ENCODE measurements at places on chromosomes 2 and 18.

DNA sequence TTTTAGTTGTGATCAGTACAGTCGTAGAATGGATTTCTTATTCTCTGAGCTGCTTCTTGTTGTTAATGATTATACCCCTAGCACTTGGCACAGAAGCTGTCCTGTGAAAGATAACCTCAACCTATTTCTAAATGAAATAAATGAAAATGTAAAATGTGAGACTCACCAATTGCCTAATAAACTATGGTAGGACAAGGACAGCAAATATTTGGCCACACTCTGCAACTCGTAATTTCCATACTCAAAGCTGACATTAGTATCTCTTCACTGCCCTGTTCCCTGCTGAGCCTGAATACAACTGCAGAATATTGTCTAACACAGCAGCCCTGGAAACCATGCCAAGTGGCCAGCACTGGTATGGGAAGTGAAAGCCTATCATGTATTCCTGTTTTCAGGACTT is 34.5 kb downstream of the TMEM182 start:
- DNase-seq, result no peak

- no peak for DNase-seq
Measured at GRCh38 chr2:102016399-102016955, 24.7 kb downstream of the IL1R2 start.

DNA sequence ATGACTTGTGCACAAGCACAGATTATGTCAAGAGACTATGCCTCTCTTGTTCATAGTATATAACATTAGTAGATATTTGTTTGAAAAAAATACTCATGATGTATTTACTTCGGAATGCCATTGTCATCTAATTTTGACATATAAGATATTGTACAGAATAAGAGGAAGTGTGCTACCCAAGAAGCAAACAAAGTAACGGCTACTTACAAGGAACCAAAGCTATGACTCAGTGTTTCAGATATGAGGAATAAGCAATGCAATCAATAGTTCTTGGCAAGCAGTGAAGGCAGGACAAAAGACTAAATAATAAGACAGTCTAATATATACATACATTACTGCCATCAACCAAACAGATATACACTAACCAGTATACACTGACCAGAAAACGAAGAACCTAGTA is 256.3 kb downstream of the CCDC178 start:
- no peak for DNase-seq

- DNase-seq, result no peak
Measured at GRCh38 chr18:2797951-2798350, 48.9 kb upstream of the EMILIN2 start.

DNA sequence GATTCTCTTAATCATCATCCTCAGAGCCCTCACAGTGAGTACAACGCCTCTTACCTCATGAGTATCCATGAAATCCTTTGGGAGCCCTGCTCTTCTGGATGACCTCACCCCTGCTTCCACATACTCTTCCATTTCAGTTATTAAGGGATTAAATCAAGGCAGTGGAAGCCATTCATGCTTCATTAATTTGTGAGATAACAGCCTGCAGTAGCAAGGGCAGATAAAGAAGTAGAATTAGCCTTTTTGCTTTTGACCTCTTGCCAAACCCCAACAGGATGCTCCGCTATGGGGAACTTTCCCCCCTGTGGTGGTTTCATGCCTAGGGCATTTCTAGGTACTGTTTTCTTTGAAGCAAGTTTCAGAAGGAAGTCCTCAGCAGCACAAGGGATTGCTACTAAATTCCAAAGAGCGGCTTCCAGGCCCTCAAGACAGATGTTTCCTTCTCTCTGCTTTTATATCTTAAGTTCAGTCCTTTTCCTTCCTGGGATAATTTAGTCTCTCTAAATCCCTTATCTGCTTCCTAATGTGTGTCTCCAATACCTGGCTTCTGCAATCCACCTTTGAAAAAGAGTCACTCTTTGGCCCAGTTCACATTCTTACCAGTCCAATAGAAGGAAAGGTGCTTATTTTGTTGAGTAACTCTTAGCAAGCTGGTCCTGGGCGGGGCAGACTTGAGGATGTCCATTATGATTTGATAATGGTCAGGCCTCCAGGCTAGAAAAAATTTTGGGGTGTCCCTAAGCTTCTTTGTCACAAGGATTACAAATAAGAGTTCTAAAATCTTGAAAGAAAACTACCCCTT is 76.9 kb downstream of the MYO1B start:
- DNase-seq, result no peak

DNA sequence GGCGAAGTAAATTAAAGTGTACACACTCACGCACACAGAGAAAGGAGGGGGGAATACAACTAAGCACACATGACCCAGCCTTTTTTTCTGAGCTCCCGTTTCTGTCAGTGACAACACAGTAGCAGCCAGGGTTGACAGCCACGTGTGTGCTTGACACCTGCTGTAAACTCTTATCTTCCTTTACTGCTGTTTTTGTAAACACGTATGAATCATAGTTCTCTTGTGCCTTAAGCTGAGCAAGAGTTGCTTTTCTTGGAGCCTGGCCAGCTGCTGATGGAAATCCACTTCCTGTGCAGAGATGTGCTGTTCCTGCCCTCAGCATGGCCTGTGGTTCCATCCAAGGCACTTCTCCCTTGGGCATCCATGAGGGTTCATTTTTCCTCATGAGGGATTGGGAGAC is 561.9 kb downstream of the GALR1 start:
- DNase-seq, result no peak

GRCh38 chr2:19488009-19488691 is 129.7 kb upstream of the OSR1 start:
- no peak for DNase-seq

- DNase-seq, result no peak
Measured at GRCh38 chr2:174561283-174561971, 36.2 kb downstream of the WIPF1 start.

GRCh38 chr2:235043762-235044500 is 92.1 kb downstream of the SH3BP4 start:
- no peak for DNase-seq

DNA sequence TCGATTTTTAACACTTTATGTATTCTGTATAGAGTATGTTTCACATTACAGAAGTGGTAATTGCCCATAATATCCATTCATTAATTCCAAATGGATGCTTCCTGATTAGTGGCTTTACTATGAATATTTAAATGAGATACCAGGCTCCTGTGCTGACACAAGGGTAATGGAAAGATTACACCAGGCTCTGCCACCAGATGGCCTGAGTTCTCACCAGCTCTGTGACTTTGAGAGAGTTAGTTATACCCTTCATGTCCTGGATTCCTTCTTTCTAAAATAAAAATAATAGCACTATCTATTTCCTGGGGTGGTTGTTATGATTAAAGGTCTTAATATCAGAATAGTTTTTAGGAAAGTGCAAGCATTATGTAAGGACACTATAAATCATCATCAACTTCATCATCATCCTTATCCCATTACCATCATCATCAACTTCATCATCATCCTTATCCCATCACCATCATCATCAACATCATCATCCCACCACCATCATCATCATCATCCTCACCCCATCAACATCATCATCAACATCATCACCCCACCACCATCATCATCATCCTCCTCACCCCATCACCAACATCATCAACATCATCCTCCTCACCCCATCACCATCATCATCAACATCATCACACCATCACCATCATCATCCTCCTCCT is 151.8 kb downstream of the DNER start:
- no peak for DNase-seq

DNA sequence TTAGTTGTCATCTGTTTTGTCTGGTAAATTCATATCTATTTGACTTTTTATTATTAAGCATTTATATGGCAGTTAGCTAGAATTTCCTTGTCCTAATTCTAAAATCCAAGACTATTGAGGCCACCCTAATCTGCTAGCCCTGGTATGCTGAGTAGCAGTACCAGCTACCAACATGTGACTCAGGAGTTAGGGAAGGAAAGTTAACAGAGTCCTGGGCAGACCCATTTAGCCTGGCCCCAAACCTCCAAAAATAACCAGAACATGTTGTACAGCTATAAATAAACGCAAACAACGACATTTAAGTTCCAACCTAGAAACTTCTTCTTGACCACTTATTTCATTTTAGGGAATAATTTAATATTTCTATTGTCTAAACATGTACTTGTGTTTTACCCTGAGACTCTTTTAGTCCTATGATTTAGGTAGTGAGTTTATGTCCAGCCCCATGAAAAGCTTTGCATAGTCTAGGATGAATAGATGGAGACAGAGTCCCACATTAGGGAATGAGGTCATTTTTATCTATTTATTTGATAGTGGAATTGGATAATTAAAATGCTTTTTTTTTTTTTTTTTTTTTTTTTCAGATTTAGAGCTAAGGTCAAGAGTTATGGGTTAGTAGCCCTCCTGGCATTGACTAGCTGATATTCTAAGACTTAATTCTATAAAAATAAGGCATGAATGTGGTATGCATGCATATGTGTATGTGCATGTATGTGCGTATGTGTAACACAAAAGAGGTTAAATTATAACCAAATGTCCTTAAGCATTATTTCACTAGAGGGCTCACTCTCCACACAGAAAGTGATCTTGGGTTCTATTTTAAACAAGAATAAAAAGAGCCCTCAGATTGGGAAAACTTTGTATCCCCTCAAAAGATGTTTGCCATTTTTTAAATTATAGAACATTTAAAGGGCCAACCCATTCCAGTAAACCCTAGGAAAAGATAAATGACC is 160.1 kb upstream of the MAPRE2 start:
- no peak for DNase-seq

- no peak for DNase-seq
Measured at GRCh38 chr2:172775319-172775718, 39.7 kb downstream of the RAPGEF4 start.

DNA sequence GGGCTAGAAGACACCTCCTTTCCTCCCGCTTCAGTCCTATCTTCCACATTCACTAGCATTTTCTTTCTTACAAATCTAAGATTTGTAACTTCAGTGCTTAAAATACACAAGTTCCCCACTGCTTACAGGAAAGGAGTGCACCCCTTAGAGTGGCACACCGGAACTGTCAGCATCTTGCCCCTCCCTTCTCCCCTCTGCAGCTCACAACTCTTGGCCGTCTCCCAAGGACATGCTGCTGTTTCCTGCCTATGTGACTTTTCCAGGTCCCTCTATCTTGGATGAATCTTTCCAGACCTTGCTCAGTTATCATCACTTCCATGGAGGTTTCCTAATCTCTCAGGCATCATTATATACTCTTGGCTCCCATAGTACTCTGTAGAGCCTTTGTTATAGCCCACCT is 334.8 kb downstream of the CELF4 start:
- no peak for DNase-seq

DNA sequence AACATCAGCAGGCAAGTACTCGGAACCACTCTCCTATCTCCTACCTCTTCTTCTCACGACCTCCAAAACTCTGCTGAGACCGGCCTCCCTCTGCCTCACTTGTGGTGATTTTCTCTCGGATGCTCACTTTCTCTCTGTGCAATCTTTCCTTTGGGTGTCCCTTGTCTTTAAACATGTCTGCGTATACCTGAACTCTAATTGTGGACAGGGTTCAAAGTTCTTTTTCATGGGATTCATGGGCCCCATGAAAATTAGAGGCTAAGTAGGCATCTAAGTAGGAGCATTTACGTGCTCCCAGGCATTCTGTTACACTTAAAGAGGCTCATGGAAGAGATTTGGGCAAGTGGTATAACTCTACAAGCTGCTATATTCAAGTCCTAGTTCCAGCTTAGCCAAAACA is 2.1 kb upstream of the PPP1CB start:
- DNase-seq, result no peak

DNA sequence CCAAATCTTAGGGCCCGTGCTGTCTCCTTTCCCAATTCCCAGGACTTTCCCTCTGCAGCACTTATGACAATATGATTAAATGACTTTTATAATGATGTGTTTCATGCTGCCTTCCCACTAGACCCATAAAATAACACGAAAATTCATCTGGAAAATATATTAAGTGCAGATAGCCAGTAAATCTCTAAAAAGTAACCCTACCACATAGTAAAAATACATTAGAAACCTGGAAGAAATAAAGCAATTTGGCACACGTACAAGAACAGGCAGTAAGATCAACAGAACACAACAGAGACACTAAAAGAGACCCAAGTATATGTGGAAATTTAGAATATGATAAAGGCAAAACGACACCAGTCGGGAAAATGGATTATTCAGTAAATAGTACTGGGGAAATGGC is 30.2 kb upstream of the POMC start:
- no peak for DNase-seq

DNA sequence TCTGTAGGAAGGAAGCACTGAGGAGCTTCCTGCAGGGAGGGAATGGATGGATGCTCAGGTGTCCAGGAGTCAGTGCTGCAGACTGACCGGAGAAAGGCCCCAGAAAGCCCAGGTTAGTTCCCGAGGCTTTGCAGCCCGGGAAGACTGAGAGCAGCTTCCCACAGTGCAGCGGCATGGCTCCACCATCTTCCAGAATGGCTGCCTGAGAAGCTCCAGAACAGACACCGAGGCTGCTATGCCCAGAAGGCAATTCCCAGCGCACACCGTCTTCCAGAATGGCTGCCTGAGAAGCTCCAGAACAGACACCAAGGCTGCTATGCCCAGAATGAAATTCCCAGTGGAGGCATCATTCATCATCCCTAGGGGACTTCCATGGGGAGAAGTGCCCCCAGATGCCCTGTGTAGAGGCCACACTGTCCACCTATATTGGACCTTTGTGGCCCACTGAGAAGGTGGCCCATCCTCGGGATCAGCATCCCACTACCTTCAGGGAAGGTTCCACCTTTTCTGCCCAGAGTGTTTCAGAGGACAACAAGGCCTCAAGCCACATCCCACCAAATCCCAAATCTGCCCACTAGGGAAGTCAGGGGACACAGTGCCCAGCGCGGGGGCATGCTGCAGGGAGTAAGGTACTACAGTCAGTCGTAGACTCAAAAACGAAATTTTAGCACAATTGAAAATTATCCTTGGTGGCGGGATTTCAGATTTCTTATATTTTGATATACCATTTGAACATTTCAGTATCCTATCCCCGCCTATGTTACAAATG is 80.5 kb downstream of the KCNF1 start:
- DNase-seq, result no peak

- no peak for DNase-seq
Measured at GRCh38 chr2:143939626-143940330, 580.1 kb downstream of the ZEB2 start.

- no peak for DNase-seq
Measured at GRCh38 chr2:182911813-182912517, 45.5 kb upstream of the FRZB start.

All from activated T-cell treated with anti-CD3 and anti-CD28 coated beads for 1 hour (primary cell).